ENCODE measurements at places on chromosomes 6 and 20. TPM values are rescaled to one million over a fixed set of nuclear protein-coding genes. Genes with fewer than 3 reads are reported as not detected.

DNA sequence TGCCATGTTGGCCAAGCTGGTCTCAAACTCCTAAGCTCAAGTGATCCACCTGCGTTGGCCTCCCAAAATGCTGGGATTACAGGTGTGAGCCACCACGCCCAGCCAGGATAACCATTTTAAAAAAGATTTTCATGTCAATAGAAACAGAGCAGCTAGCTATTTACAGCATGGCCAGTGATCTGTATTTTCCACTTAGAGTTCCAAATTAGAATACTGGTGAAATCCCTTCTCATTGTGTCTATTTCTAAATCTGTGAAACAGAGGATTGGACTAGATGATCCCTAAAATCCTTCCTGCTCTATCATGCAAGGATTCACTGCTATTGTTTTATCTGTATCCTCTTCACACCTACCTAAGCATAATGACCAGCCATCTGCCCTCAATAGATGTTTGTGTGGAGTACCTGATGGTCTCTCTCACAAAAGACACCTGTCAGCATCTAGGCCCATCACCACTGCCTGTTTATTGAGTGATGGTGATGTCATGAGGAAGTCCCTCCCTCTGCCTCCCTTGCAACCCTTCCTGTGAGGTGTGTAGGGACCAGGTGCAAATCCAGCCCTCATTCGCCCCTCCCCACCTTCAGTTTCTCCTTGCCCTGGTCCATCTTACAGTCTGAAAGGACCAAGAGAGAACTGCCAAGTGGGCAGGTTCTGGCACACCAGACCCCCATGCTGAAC, 26.5 kb upstream of the SMIM29 start:
- no peaks in the 10 kb centered on the region for H3K4me1 ChIP-seq
- H3K4me3 ChIP-seq: no peak overlapping the region
- no peaks in the 10 kb centered on the region for H3K36me3 ChIP-seq
- DNase-seq: no peak
- H3K27ac ChIP-seq: no peak overlapping the region

DNA sequence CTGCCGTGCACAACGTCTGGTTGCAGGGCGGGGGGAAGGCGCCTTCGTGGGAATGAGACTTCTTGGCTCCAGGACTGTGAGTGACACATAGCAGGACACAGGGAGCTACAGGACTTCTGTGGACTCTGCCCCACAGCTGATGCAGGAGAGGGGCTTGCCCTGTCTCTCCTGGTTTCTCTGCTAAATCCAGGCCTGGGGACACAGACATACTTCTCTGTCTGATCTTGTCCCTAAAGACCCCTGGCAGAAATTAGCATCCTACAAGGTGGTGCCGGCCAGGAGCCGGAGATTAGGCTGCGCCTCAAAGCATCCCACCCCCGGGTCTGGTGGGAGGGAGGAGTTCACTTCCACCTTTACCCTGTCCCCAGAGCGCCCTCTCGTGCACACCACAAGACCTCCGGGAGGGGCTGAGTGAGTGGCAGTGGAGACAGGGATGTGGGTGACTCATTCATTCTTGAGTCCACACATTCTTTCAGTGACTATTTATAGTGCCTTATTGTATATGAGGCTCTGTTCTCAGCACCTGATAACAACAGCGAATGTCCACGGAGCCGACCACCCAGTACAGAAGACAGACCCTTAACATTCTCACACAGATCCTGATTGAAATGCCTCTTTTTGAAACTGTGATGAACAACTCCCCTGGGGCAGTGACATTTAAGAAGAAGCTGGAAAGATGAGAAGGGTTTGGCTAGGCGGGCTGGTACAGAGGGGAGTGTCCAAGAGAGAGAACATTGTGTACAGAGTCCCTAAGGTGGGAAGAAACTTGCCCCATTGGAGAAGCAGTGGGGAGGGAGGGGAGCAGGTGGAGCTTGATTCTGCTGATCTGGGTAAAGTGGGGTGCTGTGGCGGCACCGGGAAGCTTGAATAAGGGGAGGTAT, 39.0 kb downstream of the GMPR start:
- H3K36me3 ChIP-seq: no peaks in the 10 kb centered on the region
- H3K4me3 ChIP-seq: peak overlapping the region; percentile 46
- no peaks in the 10 kb centered on the region for H3K27me3 ChIP-seq

The TEAD3 gene
- total RNA-seq: 12.0 TPM

- H3K4me3 ChIP-seq: no peak overlapping the region
- DNase-seq: no peak
- H3K27me3 ChIP-seq: peaks cover 6% of the 10 kb centered on the region
- no peaks in the 10 kb centered on the region for H3K4me1 ChIP-seq
Measured at GRCh38 chr6:138211048-138211581, 7.2 kb downstream of the PBOV1 start.

GRCh38 chr20:62929051-62929538, 2.8 kb upstream of the DIDO1 start:
- H3K4me3 ChIP-seq: peak overlapping the region; percentile 73
- peaks cover 7% of the 10 kb centered on the region for H3K36me3 ChIP-seq
- DNase-seq: peak; percentile 77
- peaks cover 26% of the 10 kb centered on the region for H3K4me1 ChIP-seq

GRCh38 chr6:28117386-28118050, 6.9 kb upstream of the ZSCAN16 start:
- no peaks in the 10 kb centered on the region for H3K4me1 ChIP-seq
- peak; percentile 45 for DNase-seq
- no peaks in the 10 kb centered on the region for H3K27me3 ChIP-seq
- H3K27ac ChIP-seq: no peak overlapping the region
- no peak overlapping the region for H3K4me3 ChIP-seq
- peaks cover 37% of the 10 kb centered on the region for H3K36me3 ChIP-seq

The RIN2 gene
- total RNA-seq: 48.3 TPM

The CRISP3 gene
- not detected for total RNA-seq

The TCP11 gene
- total RNA-seq: not detected

GRCh38 chr6:150200428-150201100, 57.7 kb downstream of the PPP1R14C start:
- H3K4me1 ChIP-seq: peaks cover 27% of the 10 kb centered on the region
- no peak for DNase-seq
- no peaks in the 10 kb centered on the region for H3K36me3 ChIP-seq
- no peak overlapping the region for H3K4me3 ChIP-seq
- H3K27ac ChIP-seq: no peak overlapping the region
- no peaks in the 10 kb centered on the region for H3K27me3 ChIP-seq

DNA sequence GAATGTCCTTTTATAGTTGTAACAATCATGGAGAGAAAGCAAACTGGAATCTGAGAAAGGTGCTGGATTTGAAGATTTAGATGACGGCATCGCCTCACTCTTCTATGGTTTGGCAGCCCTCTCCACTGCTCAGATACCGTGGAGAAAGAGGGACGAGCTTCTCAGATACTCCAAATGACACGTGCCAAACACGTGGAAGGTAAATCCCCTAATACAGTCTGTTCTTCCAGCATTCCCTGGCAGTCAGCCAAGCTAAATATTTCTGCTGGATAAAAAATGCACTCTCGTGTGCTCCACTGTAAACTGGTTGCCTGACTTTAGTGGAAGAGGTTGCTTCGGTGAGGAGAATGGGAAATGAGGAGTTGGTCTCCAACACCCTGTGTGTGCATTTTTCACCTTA, 16.7 kb upstream of the PRDM1 start:
- peaks cover 6% of the 10 kb centered on the region for H3K4me1 ChIP-seq
- H3K4me3 ChIP-seq: no peak overlapping the region
- peak; percentile 52 for DNase-seq
- H3K27me3 ChIP-seq: no peaks in the 10 kb centered on the region
- H3K36me3 ChIP-seq: no peaks in the 10 kb centered on the region
- H3K27ac ChIP-seq: no peak overlapping the region

DNA sequence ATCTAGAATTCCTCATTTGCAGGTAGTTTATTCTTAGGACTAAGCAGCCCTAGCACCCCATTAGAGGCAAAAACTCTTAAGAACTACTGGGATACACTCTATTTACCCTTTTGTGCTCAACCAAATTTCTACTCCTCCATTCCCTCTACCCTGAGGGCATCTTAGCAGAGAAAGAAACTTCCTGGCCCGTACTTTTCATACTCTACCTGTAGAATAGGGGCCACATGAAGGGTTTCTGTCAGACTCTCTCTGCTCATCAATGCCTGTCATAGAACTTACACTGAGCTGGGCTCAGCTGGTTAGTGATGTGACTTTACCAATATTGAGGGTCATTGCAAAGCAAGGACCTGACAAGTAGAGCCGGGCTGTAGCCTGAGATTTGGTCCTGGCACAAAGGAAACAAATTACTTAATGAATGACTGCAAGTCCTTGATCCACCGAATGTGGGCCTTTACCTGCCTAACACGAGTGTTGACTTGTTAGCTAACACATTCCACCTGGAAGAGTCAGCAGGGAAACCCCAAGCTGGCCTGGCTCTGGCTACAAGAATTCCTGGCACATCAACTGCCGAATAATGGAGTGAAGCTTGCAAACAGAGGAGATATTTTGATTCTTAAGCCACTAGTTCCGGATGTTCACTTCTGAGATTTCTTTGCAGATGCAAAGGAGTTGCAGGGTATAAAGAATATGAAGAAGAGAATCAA, 280.5 kb upstream of the JAG1 start:
- H3K4me3 ChIP-seq: no peak overlapping the region
- peaks cover 20% of the 10 kb centered on the region for H3K27me3 ChIP-seq
- no peaks in the 10 kb centered on the region for H3K36me3 ChIP-seq
- no peak for DNase-seq

GRCh38 chr6:159693128-159693893, at the start of gene SOD2:
Gene SOD2 (minus strand): TSS chr6:159693241. CDS start chr6:159693167, 74 bp downstream.
- H3K27ac ChIP-seq: peak within 1 kb of the TSS; percentile 81
- H3K36me3 ChIP-seq: no peaks in the 10 kb centered on the region
- no peaks in the 10 kb centered on the region for H3K27me3 ChIP-seq
- peak within 1 kb of the TSS; percentile 88 for H3K4me3 ChIP-seq
- peaks cover 23% of the 10 kb centered on the region for H3K4me1 ChIP-seq
- peak; percentile 86 for DNase-seq
